ENCODE measurements at places on chromosomes 2 and 18. TPM values are rescaled to one million over a fixed set of nuclear protein-coding genes. Genes with fewer than 3 reads are reported as not detected.

CCDC74A gene
- 11.8 TPM for total RNA-seq

ORMDL1 gene
- 84.9 TPM for total RNA-seq

DNA sequence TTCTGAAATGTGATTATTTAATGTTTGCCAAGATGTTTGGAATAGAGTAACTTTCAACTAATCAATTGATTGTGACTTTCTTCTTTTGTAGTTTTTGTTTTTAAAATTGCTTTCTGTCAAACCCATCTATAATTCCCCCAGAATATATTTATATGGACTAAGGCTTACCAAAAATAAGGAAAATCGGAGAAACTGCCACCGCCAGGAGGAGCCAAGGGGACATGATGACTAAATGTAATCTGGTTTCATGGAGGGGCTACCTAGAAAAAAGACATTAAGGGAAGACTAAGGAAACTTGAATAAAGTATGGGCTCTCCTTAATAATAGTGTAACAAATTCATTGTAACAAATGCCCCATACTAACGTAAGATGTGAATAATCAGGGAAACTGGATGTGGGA, 19.5 kb downstream of the BOLA3 start:
- DNase-seq = no peak

- DNase-seq = no peak
Measured at GRCh38 chr2:219104107-219105035, 43.6 kb upstream of the IHH start.

DNA sequence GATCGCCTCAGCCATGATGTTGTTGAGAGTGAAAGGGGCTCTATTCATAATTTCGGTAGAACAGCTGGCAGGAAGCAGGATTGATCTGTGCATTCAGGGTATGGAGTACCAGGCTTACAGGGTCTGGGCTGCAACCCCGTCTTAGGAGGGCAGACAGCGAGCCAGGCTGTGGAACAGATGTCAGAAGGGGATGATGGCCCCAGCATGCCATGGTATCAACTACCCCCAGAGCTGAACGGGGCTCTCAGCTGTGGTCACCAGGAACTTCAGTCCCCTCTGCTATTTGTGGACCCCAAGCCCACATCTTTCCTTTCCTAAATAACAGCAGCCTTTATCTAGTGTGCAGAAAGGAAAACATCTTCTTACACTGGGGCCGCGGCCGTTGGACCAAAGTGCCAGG, 422.2 kb upstream of the SALL3 start:
- no peak for DNase-seq

- DNase-seq = no peak
Measured at GRCh38 chr18:8930990-8931616, 171.4 kb upstream of the NDUFV2 start.

DNA sequence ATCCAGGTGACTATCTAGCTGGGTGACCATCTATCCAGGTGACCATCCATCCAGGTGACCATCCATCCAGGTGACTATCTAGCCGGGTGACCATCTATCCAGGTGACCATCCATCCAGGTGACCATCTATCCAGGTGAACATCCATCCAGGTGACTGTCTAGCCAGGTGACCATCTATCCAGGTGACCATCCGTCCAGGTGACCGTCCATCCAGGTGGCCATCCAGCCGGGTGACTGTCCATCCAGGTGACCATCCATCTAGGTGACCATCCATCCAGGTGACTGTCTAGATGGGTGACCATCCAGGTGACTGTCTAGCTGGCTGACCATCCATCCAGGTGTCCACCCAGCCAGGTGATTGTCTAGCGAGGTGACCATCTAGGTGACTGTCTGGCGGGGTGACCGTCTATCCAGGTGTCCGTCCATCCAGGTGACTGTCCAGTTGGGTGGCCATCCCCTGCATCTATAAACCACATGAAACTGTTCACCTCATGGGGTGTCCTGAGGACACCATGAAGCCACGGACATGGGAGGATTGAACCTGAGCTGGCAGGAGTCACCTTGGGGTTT, 305.3 kb downstream of the NDUFA10 start:
- DNase-seq = no peak

DNA sequence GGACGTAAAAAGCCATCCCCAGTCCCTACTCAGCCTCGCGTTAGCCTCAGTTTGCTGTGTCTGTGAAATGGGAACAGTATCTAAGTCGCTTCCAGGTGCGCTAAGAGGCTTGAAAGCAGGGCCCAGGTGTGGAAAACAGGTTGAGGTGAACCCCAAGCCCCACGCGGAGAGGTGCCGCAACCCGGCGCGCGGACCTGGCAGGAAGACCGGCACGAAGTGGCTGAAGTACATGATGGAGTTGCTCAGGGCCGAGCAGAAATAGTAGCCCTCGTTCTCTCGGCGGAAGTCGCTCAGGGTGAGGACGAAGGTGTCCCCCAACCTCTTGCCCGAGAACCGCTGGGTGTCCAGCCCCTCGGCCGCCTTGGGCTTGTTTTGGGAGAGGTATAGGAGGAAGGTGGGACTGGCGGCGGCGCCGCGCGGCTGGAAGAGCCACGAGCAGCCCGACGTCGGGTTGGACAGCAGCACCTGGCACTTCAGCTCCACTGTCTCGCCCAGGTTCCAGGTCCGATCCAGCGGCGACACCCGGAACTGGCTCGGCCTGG, 508 bp downstream of the CD8A start:
- no peak for DNase-seq

DNA sequence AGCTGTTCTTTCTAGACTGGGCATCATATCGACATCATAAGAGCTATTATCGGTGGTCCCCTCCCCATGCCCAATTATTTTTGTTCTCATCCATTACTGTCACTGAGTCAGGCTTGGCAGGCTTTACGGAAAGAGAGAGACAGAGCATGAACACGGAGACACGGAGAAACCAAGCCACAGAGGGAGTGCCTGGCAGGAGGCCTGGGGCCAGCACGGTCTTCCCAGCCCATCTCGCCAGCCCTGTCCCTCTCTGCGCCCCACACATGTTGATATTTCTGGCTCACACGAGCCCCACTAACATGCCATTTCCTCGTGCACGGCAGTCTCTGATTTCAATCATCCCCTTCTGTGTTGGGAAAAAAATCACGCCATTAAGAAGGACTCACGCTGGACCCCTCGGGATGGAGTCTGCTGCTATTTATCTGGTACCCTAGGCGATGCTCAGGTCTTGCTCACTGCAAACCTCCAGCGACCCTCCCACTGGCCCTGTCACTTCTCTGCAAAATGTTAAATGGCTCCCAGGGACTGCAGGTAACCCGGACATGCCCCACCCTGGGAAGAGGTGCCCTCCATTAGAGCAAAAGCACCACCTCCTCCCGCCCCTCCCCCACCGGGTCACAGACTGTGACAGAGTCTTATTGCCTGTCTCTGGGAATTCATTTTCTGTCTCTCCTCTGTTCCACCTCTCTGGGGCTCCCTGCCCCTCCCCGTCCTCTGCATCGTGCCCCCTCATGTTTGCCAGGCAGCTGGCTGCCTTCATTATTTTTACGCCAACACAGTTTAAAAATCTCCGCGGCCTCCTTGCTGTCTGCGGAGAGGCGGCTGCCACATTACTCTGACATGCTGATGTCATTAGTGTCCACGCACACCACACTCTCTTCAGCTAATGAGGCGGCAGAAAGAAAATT, 40.1 kb upstream of the GBX2 start:
- no peak for DNase-seq

DNA sequence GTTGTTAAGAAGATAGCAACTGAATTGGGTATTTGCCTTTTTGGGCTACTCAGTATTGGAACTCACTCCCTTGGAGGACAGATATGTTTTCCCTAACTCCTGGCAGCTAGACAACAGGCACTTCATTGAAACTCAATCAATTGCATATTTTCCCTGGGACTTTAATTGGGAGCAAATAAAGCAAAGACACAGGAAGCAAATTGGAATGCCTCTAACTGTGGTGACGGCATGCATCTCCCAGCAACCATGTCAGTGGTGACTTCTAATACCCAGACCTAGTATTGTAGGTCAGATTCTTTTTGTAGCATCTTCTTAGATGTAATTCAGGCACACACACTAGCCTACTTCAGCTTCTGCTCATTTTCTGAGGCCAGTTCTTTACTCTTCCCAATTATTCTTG, 164.2 kb upstream of the SETBP1 start:
- no peak for DNase-seq
